ENCODE measurements at places on chromosomes 4 and X.

GRCh38 chr4:8582941-8583654, 2.9 kb downstream of the GPR78 start:
- no peak for DNase-seq

- no peak for DNase-seq
Measured at GRCh38 chr4:42234817-42235216, 82.4 kb upstream of the BEND4 start.

- DNase-seq, result no peak
Measured at GRCh38 chrX:103344606-103345005, 11.7 kb upstream of the TCEAL9 start.

- no peak for DNase-seq
Measured at GRCh38 chr4:67282749-67283148, 262.6 kb downstream of the CENPC start.

- no peak for DNase-seq
Measured at GRCh38 chr4:22713841-22714240, 21.1 kb downstream of the GBA3 start.

GRCh38 chr4:71300362-71300761, 38.5 kb upstream of the SLC4A4 start:
- no peak for DNase-seq

- no peak for DNase-seq
Measured at GRCh38 chr4:156138781-156139280, 185.2 kb upstream of the CTSO start.

- no peak for DNase-seq
Measured at GRCh38 chr4:51895816-51896408, 53.0 kb downstream of the DCUN1D4 start.
